ENCODE measurements at places on chromosomes 5 and 9.

GRCh38 chr9:113989017-113989713 lies 88.9 kb downstream of the AMBP start:
- DNase-seq: no peak

DNA sequence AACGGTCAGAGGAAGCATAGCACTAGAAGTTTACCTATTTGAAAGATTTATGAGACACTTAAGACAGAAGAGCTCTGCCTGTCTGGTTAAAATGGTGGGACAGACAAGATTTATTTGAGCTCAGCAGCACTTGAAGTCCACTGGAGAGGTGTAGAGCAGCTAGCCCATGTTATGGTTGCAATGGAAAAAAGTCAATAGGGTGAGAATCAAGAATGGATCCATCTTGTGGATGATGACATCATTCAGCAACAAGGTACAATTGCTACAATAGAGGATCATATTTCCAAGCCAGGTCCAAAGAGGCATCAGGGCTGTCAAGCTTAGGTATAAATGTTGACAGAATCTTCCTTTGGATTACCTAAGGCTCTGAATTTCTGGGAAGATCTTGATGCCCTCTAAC lies 21.1 kb upstream of the ZNF131 start:
- no peak for DNase-seq

GRCh38 chr9:106879439-106879882 lies 16.5 kb downstream of the ZNF462 start:
- DNase-seq: no peak

DNA sequence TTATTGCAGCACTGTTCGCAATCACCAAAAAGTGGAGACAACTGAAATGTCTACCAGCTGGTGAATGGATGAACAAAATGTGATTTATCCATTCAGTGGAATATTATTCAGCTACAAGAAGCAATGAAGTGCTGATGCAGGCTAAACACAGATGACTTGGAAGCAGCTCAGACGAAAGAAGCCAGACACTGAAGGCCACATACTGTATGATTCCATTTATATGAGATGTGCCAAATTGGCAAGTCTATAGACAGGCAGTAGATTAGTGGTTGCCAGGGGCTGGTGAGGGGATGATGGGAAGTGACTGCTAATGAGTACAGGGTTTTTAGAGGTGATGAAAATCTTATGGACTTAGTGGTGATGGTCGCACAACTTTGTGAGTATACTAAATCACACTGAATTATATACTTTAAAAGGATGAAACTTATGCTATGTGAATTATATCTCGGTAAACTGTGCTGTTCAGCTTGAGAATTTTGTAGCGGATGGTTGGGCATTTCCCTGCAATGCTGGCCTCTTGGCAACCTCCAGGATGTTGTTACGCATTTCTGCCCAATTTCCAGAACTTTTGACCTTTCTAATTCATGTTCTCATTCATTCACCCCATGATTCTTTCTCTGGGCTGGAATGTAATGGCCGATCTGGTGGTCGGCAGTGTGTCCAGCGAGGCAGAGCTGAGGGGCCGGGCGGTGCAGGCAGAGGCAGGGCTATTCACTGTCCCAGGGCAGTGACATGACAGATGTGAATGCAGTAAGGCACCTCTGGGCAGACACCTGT lies 22.0 kb upstream of the WNK2 start:
- DNase-seq: no peak

- no peak for DNase-seq
These were observed 16.3 kb upstream of the KCNV2 start for GRCh38 chr9:2700909-2701550.

DNA sequence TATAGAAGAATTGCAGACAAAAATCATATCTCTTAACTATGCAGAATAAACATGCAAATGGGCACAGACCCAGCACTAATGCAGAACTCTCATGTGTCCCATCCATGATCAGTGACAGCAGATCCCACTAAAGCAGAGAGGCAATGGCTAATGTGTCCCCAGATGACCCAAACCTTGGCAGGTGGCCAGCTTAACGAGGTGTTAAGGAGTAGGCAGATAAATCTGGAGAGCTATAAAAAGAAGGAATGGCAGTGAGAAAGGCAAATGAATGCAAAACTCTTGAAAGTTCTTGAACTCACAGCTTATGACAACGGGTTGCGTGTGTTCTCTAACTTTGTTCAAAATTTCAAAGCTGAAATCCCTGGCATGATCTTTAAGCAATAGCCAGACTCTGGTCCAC lies 265.4 kb downstream of the RASEF start:
- no peak for DNase-seq

- DNase-seq: peak; percentile 67
These were observed 106.8 kb downstream of the PDE6A start for GRCh38 chr5:149837680-149838269.

GRCh38 chr5:135025730-135026644 lies 8.0 kb downstream of the PITX1 start:
- no peak for DNase-seq

DNA sequence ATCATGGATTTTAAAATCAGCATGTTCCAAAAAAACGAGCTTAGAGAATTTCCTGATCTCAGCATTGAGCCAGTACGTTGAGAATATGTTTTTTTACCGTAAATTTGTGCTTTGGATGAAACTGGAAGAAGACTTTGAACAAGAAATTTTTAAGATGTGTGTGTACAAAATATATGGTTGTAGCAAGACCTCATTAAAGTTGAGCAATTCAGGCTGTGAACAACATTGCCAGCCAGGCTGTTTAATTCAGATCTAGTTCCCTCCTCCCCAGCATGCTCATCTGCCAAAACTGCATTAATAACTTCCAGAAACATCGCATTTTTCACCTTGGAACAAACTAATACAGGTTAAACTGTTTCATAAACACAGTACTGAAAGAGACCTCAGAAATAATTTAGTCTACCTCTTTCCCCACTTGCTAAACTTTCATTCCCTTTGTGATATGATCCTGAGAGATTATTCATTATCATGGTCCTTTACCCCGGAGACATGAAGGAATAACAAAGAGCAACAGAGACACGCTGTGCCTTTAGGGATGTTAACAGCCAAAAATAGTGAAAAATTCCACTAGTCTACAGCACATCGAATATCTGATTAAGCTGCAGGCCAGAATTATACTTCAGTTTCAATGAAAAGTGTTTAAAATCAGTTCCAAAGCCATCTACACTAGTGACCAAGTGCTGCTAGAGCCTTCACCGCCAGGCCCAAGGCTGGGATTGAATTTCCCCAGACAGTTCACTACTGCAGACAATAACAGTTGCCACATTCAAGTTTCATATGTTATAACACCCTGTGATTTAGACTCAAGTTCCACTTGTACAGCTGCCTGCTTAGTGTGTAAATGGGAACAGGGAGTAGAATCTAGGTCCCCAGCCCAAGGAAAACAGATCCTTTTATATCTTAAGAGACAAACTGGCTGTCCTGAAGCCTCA lies 89.6 kb downstream of the EFNA5 start:
- DNase-seq: no peak

- peak; percentile 56 for DNase-seq
These were observed 20.8 kb upstream of the ADRB2 start for GRCh38 chr5:148805326-148806290.

DNA sequence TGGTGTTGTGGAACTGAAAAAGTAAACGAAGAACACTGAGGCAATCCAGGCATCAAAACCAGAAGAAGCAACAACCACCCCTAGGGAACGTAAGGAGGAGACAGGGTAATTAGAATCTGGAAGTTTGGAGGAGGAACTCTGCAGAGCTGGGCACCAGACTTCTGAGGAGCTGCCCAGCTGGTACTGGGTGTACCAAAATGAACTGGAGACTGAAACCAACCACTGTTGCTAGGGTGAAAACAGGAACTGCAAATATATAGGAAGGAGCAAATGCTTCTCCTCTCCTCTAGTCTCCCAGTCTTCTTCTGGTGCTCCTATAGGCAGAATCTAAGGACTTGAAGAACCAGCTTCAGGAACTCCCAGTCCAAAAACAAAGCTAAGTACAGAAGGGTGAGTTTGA lies 189.8 kb downstream of the ELAVL2 start:
- no peak for DNase-seq

GRCh38 chr9:109939698-109940342 lies 159.8 kb downstream of the PALM2AKAP2 start:
- DNase-seq: no peak

GRCh38 chr5:112514111-112514510 lies 95.0 kb upstream of the EPB41L4A start:
- DNase-seq: no peak

- DNase-seq: peak; percentile 65
These were observed 8.9 kb downstream of the DNLZ start for GRCh38 chr9:136354592-136355085.

DNA sequence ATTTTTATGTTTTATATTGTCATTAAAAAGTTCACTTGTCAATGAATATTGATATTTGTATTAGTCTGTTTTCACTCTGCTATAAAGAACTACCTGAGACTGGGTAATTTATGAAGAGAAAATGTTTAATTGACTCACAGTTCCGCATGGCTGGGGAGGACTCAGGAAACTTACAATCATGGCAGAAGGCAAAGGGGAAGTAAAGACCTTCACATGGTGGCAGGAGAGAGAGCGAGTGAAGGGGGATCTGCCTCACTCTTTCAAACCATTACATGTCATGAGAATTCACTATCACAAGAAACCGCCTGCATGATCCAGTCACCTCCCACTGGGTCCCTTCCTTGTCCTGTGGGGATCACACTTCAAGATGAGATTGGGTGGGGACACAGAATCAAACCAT lies 27.4 kb downstream of the SRD5A1 start:
- no peak for DNase-seq

GRCh38 chr5:166961028-166961427 lies 1330.4 kb upstream of the WWC1 start:
- no peak for DNase-seq

- no peak for DNase-seq
These were observed 15.1 kb downstream of the PHF2 start for GRCh38 chr9:93591301-93592007.

- no peak for DNase-seq
These were observed 7.7 kb upstream of the DPM2 start for GRCh38 chr9:127945338-127945737.

DNA sequence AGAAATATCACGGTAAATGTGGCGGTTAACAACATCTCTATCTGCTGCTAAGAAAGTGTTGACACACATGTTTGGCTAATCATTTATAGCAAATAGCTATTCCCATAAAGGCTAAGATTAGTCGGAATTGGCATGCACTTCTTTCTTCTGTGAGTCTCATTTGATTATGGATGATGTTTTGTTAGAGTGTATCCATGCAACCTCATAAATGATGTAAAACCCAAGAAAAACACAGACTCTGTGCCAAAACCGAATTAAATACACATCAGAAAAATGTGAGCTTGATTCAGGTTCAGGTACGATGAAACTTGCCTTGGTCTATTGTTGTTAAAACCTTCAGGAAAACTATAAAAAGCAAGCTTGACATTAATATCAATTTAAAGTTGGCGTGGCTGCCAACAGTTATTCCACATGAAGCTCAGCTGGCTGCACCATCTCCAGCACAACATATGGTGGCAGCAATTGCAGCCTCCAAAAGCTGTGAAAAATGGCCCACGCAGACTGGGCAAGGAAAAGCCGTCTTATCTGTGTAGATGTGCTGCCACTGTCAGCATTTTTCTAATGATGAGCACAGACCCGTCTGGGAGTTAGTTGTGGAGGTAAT lies 41.1 kb upstream of the ICE1 start:
- no peak for DNase-seq

DNA sequence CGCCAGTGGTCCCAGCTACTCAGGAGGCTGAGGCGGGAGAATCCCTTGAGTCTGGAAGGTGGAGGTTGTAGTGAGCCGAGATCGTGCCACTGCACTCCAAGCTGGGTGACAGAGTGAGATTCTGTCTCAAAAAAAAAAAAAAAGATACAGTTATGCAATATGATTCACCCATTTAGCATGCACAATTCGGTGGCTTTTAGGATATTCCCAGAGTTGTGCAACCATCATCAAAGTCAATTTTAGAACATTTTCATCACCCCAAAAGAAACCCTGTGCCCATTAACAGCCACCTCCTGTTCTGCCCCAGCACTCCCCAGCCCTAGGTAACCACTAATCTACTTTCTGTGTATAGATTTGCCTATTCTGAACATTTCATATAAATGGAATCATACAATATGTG lies 4.3 kb upstream of the DHFR start:
- peak; percentile 58 for DNase-seq

GRCh38 chr5:160675988-160676387 lies 176.0 kb downstream of the ATP10B start:
- no peak for DNase-seq

GRCh38 chr9:92632641-92633040 lies 37.3 kb downstream of the IPPK start:
- no peak for DNase-seq

- DNase-seq: peak; percentile 59
These were observed 139.1 kb upstream of the MAP3K1 start for GRCh38 chr5:56676091-56676768.

GRCh38 chr9:93636667-93637066 lies 60.3 kb downstream of the PHF2 start:
- DNase-seq: no peak

DNA sequence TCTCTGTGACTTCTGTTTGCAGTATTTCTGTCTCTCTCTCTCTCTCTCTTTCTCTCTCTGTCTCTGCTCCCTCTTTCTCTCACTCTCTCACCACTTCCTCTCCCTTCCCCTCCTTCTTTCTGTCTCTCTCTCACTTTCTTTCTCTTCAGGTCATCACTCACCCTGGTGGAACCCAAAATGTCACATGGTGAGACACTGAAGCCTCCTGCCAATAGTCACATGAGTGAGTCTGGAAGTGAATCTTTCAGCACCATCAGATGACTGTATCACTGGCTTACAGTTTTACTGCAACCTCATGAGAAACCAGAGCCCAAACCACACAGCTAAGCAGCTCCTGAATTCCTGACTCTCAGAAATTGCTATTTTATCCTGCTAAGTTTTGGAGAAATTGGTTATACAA lies 414.6 kb downstream of the CAAP1 start:
- DNase-seq: no peak

- DNase-seq: peak; percentile 92
These were observed at the start of gene TPM2 for GRCh38 chr9:35689542-35690293. Gene TPM2, minus strand, starts transcription at chr9:35689925. Its CDS starts 108 bp downstream, at chr9:35689817.

- DNase-seq: peak; percentile 75
These were observed 36.1 kb downstream of the MRPL36 start for GRCh38 chr5:1763548-1763911.

DNA sequence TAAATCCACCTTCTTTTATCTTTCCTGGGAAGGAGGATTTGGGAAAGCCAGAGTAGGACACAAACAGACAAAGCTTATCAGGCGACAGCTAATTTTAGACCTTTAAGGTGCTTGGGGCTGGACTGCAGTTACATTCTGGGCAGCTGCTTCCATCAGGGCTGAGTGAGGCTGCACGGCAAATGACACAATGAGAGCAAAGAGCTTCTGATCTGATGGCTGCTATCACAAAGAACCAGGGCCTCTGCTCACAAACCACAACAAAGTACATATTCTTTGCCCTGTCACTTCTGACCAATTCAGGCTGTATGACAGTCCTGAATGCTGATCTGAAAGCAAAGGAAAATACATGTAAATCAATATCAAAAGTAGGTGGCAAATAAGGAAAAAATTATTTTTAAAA lies 93.1 kb downstream of the MRPS27 start:
- no peak for DNase-seq

DNA sequence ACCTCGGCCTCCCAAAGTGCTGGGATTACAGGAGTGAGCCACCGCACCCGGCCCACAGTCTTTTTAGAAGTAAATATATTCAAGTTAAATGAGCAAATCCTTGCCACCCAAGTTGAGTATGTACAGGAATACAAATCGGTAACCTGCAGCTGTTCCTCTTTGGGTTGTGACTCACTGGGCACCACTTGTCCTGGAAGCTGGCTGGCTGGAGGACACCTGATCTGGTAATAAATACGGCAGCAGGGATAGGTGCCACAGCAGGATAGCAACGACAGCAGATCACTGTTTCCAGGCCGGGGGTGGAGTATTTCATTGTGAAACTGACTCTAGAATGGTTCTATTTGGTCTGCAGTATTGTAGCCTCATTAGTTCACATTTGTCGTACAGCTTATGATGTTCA lies 35.7 kb upstream of the SLC36A2 start:
- no peak for DNase-seq
